GM12891 (cell line): ENCODE measurements at places on chromosomes 6 and 20.

- DNase-seq, result no peak
Observed at GRCh38 chr20:16350465-16350864, 222.8 kb downstream of the KIF16B start.

DNA sequence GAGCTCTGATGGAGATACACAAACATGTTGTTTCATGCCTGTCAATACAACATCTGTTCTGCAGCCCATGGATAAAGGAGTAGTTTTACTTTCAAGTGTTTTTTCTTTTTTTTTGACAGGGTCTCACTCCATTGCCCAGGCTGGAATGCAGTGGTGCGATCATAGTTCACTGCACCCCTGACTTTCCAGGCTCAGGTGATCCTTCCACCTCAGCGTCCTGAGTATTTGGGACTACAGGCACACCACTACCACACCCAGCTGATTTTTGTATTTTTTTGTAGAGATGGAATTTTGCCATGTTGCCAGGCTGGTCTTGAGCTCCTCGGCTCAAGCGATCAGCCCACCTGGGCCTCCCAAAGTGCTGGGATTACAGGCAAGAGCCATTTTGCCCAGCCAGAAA is 97.0 kb downstream of the SMAP1 start:
- DNase-seq, result no peak

GRCh38 chr6:27130668-27131428 is 116.7 kb upstream of the PRSS16 start:
- DNase-seq, result no peak

GRCh38 chr20:58659841-58660240 is 8.8 kb downstream of the STX16 start:
- no peak for DNase-seq

DNA sequence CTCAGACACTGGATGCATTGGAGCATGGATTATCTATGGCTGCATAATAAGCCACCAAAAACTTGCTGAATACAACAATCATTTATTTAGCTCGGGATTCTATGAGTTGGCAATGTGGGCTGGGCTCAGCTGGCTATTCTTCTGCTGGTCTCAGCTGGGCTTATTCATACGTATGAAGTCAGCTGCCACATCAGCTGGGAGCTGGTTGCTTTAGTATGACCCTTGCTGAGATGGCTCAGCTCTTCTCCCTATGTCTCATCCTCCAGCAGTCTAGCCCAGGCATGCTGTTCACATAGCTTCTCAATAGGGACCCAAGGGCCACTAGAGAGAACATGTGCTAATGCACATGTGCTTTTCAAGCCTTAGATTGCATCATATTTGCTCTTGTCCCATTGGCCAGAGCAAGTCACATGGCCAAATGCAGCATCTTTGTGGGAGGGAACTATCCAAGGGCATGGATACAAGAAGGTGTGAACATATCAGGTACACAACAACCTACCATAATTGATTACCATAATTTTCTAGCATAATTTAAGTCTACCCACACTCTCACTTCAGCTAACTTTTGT is 444.6 kb downstream of the KIF16B start:
- DNase-seq, result no peak

DNA sequence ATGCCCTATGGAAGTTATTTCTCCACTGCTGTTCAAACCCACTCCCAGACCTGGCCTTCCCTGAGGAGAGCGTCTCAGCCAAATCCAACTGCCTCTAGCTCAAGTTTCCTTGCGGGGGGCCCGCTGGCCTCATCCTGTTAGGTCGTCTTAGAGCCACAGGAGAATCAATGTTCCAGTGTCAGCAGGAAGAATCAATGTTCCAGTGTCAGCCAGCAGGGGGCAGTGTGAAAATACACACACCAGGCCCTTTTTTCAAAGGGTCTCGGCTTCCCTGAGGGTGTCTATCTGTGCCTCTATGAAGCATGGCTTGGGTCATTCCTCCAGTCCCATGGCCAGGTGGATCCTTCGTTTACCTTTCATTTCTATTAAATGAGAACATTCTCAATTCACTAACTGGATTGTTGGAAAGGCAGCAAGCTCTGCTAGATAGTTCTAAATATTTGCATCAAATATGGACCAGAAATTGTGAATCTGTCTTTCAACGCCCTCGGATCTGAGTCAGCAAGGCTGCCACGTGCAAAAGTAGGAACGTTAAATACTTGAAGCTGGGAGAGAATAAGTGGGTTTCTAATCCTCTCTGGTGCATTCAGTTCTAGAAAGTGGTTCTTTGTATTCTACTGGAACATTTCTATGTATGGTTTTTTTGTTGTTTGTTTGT is 19.2 kb downstream of the PRND start:
- DNase-seq, result no peak

DNA sequence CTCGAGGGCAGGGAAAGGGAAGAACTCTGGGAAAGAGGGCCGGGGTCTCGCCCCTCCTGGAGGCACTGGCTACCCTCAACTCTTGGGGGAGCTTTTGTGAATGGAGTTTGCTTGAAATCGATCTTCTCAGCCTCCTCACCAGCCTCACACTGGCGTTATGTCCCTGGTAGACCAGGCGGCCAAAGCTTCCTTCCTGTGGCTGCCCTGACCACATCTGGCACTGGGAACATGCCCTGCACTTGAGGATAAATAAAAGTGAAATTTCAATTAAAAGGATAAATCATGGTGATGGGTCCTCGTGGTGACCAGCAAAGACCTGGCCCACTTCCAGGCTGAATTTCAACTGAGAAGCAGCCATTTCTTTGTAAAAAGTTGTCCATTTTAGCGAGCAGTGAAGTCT is 234.7 kb downstream of the TAF4 start:
- DNase-seq, result no peak

DNA sequence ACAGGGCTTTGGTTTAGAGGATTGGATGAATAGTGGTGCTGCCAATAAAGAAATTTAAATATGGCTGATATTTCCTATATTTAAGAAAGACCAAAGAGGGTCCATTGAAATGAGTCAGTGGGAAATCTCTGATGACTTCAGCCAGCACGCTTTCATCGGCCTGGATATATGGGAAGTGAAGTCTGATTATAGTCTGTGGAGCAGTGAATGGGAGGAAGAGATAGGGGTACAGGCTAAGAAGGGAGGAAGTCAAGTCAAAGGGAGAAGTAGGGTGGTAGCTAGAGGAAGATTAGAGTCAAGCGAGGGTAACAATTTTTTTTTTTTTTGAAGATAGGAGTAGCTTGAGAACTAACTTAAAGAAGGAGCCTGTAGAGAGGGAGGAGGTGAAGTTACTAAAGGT is 22.7 kb downstream of the SLC16A10 start:
- no peak for DNase-seq

DNA sequence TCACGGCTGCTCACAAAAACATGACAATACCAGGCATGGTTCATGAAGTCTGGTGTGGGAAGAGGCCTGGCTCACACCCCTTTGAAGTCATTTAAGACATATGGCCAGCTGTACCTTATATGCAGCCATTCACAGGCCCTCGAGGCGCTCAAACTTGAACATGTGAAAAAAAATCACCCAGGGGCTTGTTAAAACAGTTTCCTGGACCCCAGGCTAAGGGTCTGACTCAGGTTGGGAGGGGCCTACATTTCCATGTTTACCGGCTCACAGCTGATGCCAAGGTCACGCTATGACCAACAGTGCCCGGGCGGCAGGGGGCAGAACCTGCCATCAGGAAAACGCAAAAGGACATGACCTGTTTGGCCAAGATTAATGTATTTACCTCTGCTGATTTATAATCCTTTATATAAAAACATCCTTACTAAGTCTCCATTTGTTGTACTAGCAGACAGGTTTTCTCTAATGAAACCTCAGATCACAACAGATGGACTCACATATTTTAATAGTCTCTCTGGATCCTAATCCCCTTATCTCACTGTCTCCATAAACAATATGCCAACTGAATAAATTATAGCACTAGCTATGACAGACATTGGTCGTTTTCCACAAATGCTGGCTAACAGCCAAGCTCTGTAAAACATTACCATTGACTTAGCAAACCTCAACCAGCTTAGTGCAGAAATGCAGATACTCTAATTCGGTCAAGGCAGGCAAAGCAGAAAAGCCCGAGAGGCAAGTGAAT is 19.9 kb downstream of the EZR start:
- no peak for DNase-seq

GRCh38 chr6:83466328-83466727 is 35.5 kb upstream of the ME1 start:
- DNase-seq, result no peak

- no peak for DNase-seq
Observed at GRCh38 chr20:55953201-55953600, 52.1 kb downstream of the CBLN4 start.

DNA sequence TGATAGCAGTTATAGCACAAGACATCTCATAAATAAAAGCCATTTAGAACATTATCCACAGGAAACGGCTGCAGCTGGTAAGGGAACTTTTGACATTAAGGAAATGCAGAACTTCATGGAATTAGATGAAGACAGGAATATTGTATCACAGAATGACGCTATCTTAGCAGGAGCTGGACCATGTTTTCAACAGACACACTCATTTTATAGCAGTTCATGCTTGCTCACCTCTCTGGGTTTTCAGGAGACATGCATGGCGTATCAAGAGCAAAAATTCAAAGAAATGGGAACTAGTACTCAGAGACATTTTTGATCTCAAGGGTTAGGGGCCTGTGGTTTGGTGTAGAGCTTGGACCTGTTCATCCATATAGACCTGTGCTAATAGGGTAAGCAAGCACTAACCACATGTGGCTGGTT is 125.0 kb downstream of the FYN start:
- no peak for DNase-seq

DNA sequence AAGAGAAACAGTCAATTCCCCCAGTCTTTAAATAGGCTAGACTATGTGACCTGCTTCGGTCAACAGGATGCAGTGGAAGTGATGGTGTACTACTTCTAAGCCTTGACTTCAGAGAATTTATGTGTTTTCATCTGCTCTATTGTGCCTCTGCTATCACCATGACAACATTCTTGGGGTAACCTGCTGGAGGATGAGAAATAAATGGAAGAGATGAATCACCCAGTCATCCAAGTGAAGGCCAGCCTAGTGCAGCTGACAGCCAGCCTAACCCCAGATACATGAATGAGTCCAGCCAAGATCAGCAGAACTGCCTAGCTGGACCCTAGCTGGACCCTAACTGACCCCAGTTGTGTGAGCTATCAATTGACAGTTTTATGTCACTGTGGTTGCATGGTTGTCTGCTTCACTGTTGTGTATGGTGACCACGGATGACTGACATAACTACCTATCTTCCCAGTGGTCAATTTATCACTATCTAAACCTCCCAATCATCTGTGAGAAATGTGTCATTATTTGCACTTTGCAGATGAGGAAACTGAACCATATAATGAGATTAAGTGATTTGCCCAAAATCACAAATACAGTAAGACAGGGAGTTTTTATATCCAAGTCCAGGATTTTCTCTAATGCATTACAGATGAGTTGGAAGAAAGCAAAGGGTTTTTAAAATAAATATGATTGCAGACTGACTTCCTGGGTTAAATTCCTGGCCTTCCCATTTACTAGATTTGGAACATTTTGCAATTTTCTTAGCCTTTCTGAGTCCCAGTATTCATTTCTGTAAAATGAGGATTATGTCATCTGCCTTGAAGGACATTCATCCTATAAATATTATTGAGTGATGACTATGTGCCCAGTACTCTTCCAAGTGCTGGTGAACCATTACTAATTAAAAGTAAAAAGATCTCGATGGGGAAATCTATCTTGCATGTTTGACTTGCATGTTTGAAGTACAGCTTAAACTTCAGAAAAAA is 136.4 kb upstream of the PLCB4 start:
- DNase-seq, result no peak

GRCh38 chr6:27726619-27727023 is 185.6 kb downstream of the OR2B2 start:
- no peak for DNase-seq

DNA sequence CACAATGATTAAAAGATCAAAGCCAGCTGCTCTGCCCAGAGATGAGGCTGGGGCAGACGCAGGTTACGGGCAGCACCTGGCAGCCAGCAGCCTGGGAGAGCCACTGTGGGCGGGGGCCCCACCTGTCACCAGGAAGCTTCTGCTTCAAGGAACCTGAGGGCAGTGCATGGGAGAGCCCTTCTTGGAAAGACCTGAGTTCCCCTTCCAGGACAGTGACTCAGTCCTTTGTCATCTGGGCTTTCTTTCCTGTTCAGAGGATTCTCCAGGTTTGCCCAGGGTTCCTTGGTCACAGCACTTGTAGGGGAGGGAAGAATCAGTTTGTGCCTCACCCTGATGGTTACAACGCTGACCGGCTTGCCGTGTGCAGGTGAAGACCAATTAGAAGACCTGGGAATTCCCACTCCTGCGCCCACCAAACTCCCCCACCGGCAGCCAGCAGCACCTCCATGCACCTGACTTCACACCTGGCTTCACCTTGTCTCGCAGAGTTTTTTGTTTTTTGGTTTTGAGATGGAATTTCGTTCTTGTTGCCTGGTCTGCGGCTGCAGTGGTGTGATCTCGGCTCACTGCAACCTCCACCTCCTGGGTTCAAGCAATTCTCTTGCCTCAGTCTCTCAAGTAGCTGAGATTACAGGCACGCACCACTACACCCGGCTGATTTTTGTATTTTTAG is 2.0 kb downstream of the ZBP1 start:
- DNase-seq, result no peak
